HT1080 (cell line): ENCODE measurements at places on chromosomes 11 and 22.

DNA sequence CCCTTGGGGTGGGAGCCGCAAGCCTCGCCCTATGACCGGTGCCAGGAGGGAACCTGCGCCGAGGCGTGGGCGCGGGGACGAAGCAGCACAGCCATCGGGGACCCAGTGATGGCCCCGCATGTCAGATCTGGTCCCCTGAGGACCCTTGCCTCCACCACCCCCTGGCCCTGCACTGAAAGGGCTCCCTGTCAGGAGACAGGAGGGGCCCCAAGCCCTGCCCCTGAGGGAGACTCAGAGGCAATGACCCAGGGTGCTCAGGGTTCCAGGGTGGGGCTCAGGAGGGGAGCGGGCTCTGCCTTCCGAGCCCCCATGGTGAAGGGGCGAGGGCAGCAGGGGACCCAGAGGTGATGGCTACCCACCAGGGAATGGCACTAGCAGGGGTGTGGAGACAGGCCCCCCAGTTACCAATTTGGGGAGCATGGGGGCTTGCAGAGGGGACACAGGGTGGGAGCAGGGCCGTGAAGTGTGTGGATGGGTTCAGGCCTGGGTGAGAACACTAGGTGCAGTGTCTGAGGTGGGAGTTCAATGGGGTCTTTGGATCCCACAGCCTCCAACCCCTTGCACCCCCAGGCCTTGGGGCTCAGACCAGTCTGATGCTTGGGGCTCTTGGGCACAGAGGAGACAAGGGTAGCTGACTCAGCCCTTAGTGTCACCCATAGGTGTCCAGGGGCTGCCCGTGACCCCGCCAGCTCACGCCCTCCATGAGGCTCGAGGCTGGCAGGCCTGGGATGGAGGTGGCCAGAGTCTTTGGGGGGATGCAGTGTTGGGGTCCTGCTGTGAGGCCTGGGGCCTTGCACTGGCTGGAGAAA lies 499 bp downstream of the LRRC56 start:
- no peak for DNase-seq

GRCh38 chr11:14722496-14722895 lies 78.9 kb downstream of the PDE3B start:
- DNase-seq = no peak

DNA sequence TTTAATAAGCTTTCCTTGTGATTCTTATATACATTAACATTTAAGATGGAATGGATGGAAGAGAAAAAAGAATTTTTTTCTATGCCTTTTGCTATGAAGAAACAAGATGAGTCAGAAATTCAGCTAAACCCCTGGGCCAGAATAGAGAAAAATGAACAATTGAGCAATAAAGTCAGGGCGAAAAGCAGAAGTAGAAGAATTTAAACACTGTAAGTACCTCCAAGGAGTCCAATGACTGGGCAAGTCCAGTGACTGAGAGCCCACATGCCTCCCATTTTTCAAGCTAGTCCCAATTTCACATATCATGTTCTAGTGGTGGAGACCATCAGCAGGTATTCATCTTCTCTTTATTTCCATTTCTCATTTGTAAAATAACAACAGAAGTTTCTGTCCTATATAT lies 18.6 kb upstream of the APLP2 start:
- DNase-seq = no peak

DNA sequence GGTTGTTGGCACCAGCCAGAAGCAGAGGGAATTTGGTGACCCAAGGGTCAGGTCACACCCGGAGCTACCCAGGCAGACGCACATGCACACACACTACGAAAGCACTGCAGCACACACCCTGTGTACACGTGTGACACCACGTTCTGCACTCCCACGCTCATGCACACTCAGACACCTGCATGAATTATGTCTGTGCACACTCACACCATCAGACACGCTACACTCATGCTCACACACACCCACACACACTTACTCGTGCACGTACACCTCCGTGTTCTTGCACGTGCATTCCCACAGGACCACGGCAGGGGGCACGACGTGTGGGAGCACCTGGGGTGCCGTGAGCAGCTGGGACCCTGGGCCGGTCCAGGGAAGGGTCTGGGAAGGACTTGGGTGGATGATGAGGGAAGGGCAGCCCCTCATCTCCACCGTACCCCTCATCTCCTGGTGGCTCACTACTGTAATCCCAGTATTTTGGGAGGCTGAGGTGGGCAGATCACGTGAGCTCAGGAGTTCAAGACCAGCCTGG lies 20.8 kb upstream of the GAL start:
- DNase-seq = no peak

DNA sequence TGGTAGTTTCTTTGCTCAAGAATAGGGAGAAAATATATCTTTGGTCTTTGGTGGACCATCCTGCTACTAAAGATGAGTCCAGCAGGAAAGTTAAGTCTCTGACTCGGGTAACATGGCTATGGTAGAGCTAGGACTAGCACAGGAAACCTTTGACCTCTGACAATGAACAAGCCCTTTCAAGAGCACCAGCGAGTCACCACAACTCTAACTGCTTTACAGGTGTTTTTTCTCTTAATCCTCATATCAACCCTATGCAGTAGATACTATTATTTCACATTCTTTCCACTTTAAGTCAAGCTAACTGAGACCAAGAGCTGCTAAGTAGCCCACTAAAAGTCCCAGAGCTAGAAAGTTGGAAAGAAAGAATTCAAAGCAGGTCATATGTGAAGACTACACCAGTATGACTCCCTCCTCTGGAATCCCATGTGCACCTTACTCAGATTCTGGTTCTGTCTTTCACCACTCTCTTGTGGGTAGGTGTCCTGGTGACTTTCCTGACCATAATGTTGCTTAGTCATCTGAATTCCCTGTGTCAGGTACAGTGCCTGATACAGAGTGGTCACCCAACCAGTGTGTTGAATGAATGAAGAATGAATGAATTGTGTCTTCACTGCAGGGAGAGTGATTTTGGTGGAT lies 53.8 kb upstream of the ME3 start:
- DNase-seq = peak; percentile 95

GRCh38 chr22:35638410-35638809 lies 9.8 kb upstream of the APOL6 start:
- no peak for DNase-seq

DNA sequence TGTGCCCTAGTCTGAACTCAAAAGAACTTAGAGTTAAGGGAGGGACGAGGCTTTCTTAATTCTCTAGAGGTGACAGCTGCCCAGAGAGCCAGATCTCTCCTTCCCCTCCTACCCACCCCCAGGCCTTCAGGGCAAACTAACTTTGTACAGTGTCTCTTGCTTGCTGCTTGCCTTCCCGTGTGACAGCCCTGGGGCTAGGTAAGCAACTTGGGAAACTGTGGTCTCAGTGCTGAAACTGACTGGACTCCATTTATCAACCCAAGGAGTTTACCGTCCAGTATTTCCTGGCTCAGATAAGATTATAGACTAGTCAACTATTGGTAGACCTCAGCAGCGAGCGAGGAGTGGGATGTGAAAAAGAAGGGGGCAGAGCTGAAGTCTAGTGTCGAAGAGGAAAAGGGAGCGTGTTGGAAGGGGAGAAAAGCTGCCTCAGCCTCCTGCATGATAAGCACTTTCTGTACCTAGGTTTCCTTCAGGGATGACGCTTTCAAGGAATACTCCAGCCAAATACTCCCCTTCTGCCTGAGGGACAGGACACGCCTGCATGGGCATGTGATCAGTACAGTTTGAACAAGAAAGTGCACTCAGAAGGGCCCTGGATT lies 43.3 kb upstream of the WEE1 start:
- no peak for DNase-seq

DNA sequence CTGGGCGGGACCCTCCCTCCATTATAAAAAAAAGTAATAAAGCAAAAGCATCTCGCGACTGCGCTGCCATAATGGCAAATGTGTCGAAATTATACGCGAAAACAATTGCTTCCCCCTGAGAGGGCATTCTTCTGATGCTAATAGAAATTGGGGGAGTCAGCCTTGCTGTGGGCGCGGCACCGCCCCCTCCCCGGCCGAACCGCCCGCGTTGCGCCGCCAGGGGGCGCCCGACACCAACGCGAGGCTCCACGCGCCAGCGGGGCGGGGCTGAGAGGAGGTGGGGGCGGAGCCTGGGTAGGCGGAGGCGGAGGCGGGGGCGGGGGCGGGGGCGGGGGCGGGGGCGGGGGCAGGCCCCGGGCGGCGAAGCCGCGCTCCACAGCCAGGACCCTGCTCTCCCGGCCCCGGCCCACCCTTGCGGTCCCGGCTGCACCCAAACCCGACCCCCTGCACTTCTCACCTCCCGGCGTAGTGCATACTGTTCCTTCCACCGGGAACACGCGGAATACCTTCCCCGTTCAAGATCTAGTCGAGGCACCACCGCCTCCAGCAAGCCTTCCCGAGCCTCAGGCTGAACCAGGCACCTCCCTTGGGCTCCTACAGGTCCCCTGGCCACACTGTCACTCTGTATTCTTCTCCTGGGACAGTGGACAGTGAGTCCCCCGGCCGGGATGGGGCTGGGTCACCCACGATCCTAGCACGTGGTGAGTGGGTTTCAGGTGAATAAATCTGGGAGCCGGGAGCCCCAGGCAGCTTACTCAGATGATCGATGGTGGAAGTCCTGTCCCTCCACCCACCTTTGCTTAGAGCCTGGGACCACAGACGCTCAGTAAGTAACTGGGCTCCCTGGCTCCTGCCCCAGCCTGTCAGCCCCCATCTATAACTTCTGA lies 15.5 kb upstream of the UPK3A start:
- peak; percentile 50 for DNase-seq

GRCh38 chr11:128563942-128564641 lies 23.3 kb downstream of the ETS1 start:
- no peak for DNase-seq

GRCh38 chr11:70292863-70293262 lies 22.4 kb downstream of the PPFIA1 start:
- DNase-seq = no peak

- DNase-seq = peak; percentile 57
Measured at GRCh38 chr11:33741806-33742205, 5.6 kb upstream of the CD59 start.

- DNase-seq = no peak
Measured at GRCh38 chr11:10459029-10459970, 4.2 kb downstream of the AMPD3 start.

- DNase-seq = peak; percentile 84
Measured at GRCh38 chr22:42820045-42820763, 36.9 kb downstream of the ARFGAP3 start.

GRCh38 chr22:19176732-19177131 lies 1.8 kb downstream of the SLC25A1 start:
- DNase-seq = no peak

DNA sequence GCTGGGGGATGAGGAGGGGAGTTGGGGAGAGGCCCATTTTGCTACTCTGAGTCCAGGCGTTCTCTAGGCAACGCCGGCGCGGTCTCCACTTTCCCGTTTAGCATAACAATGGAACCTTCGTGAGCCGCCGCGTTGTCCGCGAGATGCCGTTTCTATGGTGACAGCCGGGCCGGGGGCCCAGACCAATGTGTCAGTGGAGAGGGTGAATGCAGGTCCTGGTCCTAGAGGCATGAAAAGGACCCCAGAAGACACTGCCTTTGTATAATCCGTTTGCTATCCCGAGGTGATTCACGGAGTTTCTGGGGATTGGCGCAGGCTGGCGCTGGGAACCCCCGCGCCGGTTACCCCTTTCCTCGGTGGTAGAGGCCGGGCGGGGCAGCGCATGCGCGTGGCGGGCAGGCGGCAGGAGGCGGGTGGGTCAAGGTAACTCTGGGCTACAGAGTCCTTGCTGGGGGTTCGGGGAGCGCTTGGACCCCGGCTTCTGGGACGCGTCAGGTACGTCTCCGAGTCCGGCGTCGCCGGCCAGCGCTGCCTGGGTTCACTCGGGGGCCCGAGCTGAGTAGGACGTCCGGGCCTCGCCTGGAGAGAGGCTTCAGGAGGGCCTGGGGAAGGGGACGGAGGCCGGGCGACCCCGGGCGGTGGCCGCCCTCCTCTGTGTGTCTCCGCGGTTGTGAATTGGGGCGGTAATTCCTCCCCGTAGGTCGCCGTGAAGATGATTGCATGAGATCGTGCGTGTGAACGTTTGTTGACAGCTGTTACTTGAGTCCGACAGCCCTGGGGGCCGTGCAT lies at the start of the genes CBY1 and FAM227A:
Gene CBY1 (plus strand): TSS at position 383 of the 789 bp plus-strand sequence. CDS start 11,417 bp downstream, outside the sequence.
Gene FAM227A (minus strand): TSS at position 137 of the 789 bp plus-strand sequence. CDS start 6,224 bp downstream, outside the sequence.
- peak; percentile 77 for DNase-seq

DNA sequence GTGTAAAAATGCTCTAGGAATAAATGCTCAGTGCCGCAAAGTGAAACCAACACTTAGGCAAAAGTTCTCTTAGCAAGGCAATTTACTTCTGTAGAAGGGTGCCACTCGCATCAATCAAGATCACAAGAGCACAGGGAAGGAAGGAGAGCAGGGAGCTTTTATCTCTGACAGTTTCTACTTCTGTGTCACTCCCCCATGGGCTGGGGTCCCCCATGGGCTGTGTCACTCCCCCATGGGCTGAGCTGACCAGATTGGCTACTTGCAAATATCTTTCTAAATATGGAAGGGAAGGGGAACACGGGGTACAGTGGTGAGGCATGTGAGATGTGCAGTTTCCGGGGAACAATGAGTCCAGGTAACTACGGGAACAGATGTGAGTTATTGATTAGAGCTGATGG lies 397 bp downstream of the OR52N2 start:
- DNase-seq = no peak

- DNase-seq = no peak
Measured at GRCh38 chr22:38086001-38086845, 2.2 kb upstream of the SLC16A8 start.

DNA sequence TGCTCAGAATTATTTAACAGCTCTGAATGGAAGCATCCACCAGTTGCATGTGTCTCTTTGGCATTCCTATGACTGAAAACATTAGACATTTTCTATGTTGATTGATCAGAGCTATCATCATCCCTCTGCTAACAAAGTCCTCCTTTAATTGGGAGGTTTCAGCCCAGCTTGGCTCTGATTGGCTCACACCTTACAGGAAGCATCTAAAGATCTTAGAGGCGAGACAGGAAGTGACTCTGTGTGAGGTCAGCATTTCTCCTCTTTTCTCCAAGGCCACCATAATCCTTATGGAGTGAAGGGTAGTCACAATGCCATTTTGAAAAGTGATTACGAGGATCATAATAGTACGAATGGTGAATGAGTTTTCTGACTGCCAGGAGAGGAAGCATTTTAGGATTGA lies 260.8 kb downstream of the MIAT start:
- peak; percentile 2 for DNase-seq

- DNase-seq = no peak
Measured at GRCh38 chr22:38110008-38110862, at the start of gene BAIAP2L2. BAIAP2L2 (minus strand) TSS chr22:38110684; CDS start chr22:38110525, 159 bp downstream.

- DNase-seq = peak; percentile 40
Measured at GRCh38 chr22:32590556-32590955, 115.9 kb downstream of the FBXO7 start.

GRCh38 chr11:112345166-112345565 lies 84.5 kb upstream of the PLET1 start:
- no peak for DNase-seq

DNA sequence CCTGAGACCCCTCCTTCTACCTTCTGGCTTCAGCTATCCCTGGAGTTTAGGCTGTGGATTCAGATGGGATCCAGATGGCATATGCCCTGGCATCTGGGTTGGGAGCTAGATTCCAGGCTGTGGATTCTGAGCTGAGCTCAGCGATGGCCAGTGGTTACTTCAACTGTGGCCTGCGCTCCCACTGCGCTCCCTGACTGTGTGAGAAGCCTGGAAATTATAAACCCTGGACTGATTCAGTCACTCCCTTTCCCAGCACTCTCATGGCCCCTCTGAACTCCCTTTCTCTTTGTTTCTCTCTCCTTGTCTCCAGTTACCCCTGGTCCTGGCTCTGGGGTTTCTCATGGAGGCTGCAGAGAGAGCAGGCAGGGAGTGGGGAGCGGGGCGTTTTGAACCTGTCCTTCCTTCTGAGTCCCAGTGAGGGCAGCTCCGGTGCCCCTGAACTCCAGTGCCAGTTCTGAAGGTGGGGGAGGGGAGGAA lies 4.8 kb downstream of the ARHGEF17 start:
- no peak for DNase-seq
